Karpas-422 (cell line): ENCODE measurements at places on chromosomes 13 and 19. TPM values are rescaled to one million over a fixed set of nuclear protein-coding genes. Genes with fewer than 3 reads are reported as not detected.
A peak's percentile ranks its signal among the peaks of the same experiment; 100 is the strongest.

DNA sequence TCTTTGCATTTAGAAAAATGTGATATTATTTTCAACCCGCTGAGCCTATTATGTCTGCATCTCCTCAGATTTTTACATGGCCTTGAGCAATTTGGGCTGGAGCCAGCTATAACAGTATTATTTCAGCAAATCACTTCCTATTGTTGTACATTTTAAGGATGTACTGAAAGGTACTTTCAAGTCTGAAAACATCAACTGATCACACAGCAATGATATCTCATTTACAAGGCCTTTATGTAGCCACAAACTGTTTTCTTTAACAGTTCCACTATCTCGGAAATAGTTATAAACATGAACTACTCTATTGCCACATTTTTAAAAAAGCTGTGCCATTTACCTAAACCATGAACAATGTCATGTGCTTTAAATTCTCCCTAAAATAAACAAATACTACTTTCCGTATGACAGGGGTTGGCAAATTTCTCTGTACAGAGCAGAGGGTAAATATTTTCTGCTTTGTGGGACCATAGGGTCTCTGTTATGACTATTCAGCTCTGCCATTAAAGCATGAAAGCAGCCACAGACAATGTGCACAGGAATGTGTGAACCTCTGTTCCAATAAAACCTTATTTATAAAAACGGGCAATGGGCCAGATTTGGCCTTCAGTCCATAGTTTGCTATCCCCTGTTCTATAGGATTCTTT, 560.4 kb downstream of the GPC6 start:
- H3K4me3 ChIP-seq, result no peak overlapping the region
- H3K27me3 ChIP-seq, result no peaks in the 10 kb centered on the region
- H3K27ac ChIP-seq, result no peak overlapping the region
- no peaks in the 10 kb centered on the region for H3K36me3 ChIP-seq
- H3K4me1 ChIP-seq, result no peaks in the 10 kb centered on the region

DNA sequence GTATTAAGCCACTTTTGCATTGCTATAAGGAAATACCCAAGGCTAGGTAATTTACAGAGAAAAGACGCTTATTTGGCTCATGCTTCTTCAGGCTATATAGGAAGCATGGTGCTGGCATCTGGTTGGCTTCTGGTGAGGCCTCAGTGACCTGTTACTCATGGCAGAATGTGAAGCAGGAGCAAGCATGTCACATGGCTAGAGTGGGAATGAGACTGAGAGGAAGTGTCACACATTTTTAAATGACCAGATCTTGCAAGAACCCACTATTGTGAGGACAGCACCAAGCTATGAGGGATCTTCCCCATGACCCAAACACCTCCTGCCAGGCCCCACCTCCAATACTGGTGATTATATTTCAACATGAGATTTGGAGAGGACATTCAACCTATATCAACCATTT, 25.7 kb upstream of the IGFL4 start:
- H3K4me1 ChIP-seq, result no peaks in the 10 kb centered on the region
- H3K27me3 ChIP-seq, result no peaks in the 10 kb centered on the region
- DNase-seq, result no peak
- no peaks in the 10 kb centered on the region for H3K36me3 ChIP-seq
- no peak overlapping the region for H3K4me3 ChIP-seq

- H3K27me3 ChIP-seq, result no peaks in the 10 kb centered on the region
- H3K27ac ChIP-seq, result no peak overlapping the region
- H3K4me3 ChIP-seq, result no peak overlapping the region
These were observed 32.3 kb upstream of the EHD2 start for GRCh38 chr19:47680858-47681332.

- H3K4me3 ChIP-seq, result peak overlapping the region; percentile 93
- no peak overlapping the region for H3K27ac ChIP-seq
- no peaks in the 10 kb centered on the region for H3K27me3 ChIP-seq
- peaks cover 11% of the 10 kb centered on the region for H3K4me1 ChIP-seq
- H3K36me3 ChIP-seq, result peaks cover 58% of the 10 kb centered on the region
These were observed 1.4 kb downstream of the ZNF776 start for GRCh38 chr19:57748029-57748428.

- no peak overlapping the region for H3K4me3 ChIP-seq
- no peaks in the 10 kb centered on the region for H3K36me3 ChIP-seq
- no peak for DNase-seq
- H3K27me3 ChIP-seq, result no peaks in the 10 kb centered on the region
- no peaks in the 10 kb centered on the region for H3K4me1 ChIP-seq
- no peak overlapping the region for H3K27ac ChIP-seq
These were observed 1637.4 kb downstream of the PCDH9 start for GRCh38 chr13:65592731-65593130.

GRCh38 chr13:97327506-97328221, 105.5 kb downstream of the MBNL2 start:
- no peak overlapping the region for H3K27ac ChIP-seq
- no peak for DNase-seq
- no peak overlapping the region for H3K4me3 ChIP-seq
- H3K4me1 ChIP-seq, result no peaks in the 10 kb centered on the region

DNA sequence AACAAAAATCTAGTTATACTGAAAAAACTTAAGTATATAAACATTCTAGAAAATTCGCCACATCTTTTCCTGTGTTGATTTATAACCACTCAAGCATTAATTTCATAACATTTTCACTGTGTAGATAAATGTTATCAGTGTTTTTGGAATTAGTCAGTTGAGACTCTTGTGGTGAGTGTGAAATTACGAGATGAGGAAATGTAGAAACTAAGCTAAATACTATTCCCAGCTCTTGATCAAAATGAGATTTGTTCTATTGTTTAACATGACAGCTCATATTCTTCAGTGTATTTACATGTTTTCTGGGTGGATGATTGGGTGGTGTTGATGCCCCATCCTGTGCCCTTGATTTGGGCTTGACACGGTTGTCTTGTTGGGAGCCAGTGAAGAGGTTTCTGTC, 406.8 kb downstream of the DACH1 start:
- no peaks in the 10 kb centered on the region for H3K36me3 ChIP-seq
- no peaks in the 10 kb centered on the region for H3K27me3 ChIP-seq
- no peak overlapping the region for H3K27ac ChIP-seq
- DNase-seq, result no peak
- H3K4me3 ChIP-seq, result no peak overlapping the region

Gene ZNF329
- 7.8 and 9.1 TPM in 2 replicates for total RNA-seq

- no peaks in the 10 kb centered on the region for H3K4me1 ChIP-seq
- H3K36me3 ChIP-seq, result no peaks in the 10 kb centered on the region
- H3K27ac ChIP-seq, result no peak overlapping the region
- no peaks in the 10 kb centered on the region for H3K27me3 ChIP-seq
- H3K4me3 ChIP-seq, result no peak overlapping the region
- no peak for DNase-seq
These were observed 133.6 kb downstream of the COL4A1 start for GRCh38 chr13:110173247-110173818.

DNA sequence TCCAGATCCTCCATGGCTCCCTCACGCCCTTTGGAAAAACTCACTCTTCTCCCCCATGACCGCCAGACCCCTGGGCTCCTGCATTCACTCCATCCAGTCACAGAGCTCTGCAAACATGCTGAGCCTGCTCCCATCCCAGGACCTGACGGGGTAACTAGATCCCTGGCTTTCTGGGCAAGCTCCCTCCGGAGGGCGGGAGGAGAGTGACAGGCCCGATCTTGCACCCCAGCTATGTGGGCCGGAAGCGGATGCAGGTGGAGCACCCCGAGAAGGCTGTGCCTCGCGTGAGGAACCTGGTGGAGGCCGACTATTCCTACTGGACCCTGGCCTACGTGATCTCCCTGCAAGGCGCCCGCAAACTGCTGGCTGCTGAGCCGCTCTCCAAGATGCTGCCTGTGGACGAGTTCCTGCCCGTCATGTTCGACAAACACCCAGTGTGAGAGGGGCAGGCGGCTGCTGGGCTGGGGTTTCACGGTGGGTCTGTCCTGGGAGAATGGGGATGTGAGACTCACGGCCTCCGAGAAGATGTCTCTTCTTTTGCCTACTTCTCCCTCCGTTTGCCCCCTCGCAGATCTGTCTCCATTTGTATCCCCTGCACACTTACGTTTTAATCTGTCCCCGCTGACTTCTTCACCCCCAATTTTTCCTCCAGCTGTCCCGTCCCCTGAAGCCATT, 25.2 kb downstream of the COLGALT1 start:
- H3K4me3 ChIP-seq, result no peak overlapping the region
- H3K27ac ChIP-seq, result no peak overlapping the region
- peaks cover 17% of the 10 kb centered on the region for H3K36me3 ChIP-seq
- no peaks in the 10 kb centered on the region for H3K27me3 ChIP-seq
- H3K4me1 ChIP-seq, result no peaks in the 10 kb centered on the region

- no peaks in the 10 kb centered on the region for H3K4me1 ChIP-seq
- H3K4me3 ChIP-seq, result no peak overlapping the region
- H3K27ac ChIP-seq, result no peak overlapping the region
- H3K36me3 ChIP-seq, result no peaks in the 10 kb centered on the region
These were observed 232.7 kb downstream of the TUBA3C start for GRCh38 chr13:18948664-18949488.

Gene CACNG7
- total RNA-seq, result not detected in 2 replicates

Gene ZNF226
- 10.7 and 26.6 TPM in 2 replicates for total RNA-seq
